NCI-H69 (cell line): ENCODE measurements at places on chromosomes 7 and 10.

DNA sequence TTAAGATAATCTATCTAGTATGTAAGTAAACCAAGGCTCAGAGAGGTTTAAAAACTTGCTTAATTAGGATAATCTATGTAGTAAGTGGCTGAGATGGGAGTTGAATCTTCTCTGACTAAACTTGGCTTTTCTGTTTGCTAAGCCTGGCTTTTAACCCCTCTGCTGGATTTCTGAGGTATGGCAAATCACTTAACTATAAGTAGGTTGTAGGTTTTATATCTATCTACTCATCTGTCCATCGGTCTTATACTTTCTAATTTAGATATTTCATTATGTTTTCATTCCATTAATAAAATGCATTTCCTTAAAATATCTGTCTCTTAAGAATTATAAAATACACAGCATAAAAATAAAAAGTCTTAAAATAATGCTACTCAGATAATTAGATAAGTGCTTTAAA is 59.4 kb downstream of the ST7 start:
- peak; percentile 72 for DNase-seq

GRCh38 chr10:1183033-1183396 is 126.8 kb downstream of the WDR37 start:
- peak; percentile 26 for DNase-seq

DNA sequence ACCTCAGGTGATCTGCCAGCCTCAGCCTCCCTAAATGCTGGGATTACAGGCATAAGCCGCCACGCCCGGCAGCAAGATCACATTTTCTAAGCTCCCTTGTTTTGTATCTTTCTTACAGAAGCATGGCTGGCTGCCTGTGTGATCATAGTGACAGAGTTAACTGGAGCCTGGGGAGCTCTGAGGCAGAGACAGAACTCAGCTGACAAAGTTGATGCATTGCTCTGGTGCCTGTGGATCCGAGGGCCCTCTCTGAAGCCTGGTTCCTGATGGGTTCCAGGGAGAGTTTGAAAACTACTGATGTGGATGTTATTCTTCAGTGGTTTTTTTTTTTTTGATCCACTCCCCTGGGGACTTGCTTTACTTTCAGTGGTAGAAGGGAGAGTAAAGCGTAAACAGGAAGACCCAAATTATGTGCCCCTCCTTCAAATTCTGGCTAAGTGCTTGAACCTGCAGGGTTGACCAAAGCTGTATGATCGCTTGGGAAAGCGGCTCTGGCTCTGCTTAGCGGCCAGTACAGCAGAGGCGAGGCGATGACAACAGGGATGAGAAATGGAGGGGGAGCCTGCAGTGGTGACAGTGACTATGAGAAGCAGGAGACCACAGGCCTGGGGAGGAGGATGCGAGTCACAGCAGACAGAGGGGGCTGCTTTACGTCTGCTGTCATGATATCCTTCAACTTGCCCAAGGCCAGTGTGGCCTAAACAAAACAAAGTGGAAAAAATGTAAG is 6.8 kb upstream of the EFCAB10 start:
- DNase-seq: peak; percentile 17

DNA sequence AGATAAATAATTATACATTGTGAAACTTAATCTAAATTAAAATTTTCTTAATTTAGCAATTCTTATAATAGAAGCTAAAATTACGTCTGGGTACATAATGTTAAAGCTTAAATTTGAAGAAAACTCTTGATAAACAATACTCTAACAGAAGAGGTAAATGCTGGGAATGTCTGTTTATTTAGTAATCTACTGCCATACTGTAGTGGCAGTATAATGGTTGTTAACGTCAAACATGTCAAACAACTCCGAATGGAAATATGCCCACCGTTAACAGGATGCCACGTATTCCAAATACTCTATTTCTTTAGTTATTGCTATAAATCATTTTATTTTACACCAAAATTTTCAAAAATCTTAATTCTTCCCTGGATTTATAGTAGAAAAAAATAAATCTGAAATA is 40.0 kb upstream of the PTPN12 start:
- no peak for DNase-seq

DNA sequence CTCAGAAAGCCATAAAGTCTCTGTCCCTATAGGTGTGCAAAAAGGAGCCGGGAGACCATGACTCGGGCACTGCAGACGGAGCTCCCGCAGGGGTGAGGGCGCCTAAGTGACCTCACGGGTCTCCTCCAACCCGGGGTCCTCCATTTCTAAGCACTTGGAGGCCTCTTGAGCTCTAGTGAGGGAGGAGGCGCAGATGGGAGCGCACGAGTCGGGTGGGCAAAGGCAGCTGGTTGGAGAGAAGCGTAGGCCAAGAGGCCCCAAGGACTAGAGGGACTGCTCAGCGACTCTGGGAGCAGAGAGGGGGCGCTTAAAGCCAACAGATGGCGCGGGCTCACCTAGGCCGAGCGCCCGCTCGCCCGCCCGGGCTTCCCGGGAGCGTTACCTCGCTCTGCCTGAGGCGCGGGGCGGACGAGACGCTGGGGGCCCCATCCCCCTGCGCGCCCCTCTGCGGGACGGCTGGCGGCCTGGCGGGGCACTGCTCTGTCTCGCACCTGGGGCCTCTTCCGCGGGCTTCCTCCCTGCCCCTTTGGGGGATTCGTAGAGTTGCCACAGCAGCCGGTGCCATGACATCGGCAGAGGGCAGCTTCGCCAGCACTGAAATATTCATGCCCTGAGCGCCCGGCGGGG is 523 bp upstream of the CDH23 start:
- peak; percentile 89 for DNase-seq

GRCh38 chr7:100603726-100604027 is 1.5 kb downstream of the PCOLCE start:
- peak; percentile 49 for DNase-seq

DNA sequence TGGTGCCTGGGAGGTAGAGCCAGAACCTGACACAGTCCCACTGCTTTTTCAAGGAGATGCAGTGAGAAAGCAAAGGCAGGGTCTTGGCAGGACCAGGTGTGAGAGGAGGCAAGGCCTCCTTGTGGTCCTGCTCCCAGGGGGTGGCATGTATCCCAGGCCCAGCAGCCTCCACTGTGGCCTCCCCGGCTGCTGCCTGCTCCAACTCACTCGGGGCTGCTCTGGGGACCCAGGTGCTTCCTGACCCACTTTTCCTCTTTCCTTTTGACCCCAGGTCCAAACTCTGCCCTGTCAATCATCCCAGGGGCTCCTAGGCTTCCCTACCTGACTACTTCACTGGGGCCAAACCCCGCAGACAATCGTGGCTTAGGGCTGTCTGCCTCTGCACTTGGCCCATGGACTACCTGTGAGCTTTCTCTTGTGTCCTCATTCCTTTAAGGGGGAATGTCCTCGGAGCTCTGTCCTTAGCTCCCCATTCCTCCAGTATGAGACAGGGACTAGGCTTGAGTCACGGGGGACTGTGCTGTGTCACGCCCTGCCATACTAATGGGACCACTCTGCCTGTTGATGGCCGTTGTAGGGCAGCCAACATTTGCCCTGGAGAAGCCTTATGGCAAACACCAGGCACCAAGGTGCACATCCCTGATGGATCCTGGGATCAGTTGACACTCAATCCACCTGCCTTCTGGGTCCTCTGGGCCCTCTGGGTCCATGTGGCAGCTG is 1.1 kb upstream of the AEBP1 start:
- DNase-seq: no peak

DNA sequence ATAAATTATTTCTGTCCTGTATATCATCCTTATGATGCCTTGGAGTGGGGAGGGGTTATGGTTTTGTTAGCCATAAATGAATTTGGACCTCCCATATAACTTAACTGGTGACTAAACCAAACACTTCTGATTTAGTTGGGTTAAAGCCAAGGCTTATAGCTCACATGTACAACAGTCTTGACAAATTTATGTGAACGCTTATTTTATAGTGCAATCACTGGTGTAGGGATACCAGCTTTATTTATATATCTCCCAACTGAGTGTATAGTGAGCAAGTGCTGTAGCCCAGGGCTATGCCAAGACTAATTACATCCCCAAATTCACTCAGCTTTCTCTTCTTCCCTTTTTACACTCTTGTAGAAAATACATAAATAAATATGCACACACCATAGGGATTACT is 956.2 kb downstream of the SORCS3 start:
- DNase-seq: peak; percentile 91

DNA sequence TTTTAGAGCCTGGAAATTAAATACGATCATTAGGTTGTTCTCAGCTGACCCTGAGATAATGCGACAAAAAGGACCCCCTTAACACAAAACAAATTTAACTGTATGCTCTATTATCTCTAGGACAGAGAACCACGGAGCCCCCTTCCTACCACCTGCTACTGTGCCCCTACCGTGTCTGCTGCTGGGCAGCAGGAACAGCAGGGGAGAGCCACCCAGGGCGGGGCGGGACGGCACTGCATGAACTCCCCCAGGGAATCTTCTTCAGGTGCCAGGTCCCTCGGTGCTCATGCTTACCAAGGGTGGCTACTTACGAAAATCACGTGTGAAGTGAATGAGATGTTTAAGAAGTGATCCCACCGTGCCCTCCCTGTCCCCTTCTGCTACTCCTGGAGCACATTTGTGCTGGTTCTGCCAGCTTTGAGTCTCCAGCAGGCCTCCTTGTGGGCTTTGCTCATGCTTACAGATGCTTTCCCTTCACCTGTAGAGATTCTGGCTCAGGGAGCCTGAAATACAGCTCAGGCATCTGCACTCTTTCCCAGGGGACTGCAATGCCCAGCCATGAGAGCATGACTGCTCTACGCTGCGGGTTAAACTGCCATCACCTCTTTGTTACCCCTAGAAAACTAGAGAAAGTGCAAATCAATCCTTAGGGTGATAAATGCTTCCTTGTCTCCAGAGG is 59.9 kb downstream of the MRPL32 start:
- DNase-seq: no peak

GRCh38 chr10:129622736-129623135 is 155.7 kb downstream of the MGMT start:
- no peak for DNase-seq

- DNase-seq: peak; percentile 28
These were observed 17.3 kb downstream of the TPK1 start for GRCh38 chr7:144818511-144818910.

DNA sequence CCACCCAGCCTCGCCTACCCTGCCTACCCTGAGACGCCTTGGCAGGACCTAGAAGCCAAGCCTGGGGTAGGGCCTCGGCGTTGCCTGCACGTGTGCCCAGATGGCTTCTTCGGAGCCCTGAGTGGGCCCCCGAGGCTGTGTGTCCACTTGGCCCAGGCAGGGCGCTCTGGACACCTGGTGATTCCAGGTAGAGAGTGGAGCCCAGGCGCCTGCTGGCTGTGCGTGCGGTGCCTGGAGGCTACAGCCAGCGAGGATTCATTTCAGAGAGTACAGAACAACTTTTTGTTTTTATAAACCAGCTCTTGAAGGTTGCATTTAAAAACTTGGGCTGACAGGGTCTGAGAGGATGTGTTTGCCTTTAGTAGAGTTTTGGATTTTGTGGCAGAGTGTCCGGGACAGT is 40.0 kb downstream of the NKX6-2 start:
- DNase-seq: no peak

GRCh38 chr10:26439406-26440087 is 1.4 kb downstream of the APBB1IP start:
- no peak for DNase-seq

DNA sequence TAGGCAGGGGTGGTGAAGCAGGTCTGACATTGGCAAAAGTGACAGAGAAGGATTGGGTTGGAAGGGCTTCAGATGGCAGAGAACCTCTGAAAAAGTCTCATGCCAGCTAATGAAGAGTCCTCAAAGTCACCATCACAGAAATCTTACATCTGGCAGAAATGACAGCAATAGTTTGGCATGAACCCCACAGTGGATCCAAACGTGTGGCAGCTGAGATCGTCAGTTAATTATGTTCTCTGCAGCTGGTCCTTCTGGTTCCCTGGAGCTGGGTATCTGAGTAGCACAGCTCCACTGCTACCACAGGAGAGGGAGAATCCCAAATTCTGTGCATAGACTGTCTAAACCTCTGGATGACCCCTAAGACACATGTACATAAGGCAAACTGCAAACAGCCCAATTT is 73.4 kb downstream of the ALOX5 start:
- DNase-seq: no peak

DNA sequence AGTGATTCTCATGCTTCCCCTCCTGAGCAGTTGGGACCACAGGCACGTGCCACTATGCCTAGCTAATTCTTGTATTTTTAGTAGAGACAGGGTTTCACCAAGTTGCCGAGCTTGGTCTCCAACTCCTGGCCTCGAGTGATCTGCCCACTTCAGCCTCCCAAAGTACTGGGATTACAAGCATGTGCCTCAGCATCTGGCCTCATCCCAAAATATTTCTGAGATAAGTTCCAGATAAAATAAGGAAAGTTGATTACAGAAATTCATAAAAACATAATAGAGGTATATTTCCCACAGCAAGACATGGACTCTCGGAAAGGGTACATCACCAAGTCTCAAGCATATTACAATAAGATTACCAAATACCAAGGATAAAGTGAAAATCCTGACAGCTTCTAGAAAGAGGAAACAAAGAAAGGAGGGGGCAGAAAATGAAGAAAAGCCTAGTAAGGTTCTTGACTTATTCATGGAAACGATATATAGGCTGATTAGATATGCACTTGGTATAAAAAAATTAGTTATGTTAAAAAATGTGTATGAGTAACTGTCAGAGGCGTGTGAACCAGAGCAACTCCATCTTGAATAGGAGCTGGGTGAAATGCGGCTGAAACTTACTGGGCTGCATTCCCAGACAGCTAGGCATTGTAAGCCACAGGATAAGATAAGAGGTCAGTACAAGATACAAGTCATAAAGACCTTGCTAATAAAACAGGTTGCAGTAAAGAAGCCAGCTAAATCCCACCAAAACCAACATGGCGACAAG is 35.0 kb downstream of the IQUB start:
- no peak for DNase-seq

DNA sequence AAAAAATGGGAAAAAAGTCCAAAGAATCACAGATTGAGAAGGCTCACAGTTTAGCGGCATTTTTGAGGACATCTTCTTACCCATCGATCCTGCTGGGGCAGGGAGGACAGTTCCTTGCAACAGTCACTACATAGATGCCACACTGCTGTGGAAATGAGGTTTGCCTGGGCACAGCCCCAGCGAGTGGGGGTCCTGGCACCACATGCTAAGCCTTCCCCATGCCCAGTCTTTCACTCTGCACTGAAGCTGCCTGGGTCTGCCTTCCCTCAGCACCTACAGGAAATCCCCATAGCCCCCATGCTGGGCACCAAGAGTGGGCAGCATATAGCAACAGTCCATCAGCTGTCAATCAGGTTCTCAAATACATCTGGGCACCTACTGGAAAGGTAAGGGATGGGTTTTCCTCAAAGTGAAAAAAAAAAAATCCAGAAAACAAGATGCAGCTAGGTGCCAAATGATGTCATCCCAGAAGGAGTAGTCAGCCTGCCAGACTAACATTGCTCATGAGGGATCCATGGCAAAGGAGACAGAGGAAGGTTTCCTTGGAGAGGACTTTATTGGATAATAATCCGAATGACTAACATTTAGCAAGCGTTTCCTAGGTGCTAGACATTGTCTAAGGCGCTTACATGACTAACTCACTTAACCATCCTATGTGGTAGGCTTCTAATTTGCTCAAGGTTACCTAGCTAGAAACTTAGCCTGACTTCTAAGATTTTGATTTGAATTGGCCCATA is 125.7 kb upstream of the CXCL12 start:
- no peak for DNase-seq

DNA sequence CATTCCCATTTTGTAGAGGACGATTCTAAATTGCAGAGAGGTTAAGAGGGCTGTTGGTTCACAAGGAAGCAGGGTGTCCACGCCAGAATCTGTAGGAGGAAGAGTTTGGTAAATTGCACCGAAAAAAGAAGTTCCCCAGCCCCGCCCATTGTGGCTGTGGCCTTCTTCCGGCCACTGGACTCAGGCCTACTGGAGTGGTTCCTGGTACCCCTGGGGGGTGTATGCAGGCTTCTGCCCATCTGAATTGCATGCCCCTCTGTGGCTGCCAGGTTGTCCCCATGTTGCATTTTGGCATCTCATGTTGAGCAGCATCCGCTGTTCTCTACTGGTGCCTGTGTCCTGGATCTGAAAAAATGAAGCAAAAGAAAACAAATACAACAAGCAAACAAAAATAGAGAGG is 234.2 kb downstream of the WDR11 start:
- DNase-seq: no peak
